ENCODE measurements at places on chromosomes 3 and 15.

GRCh38 chr3:32113981-32114545 lies 7.6 kb downstream of the GPD1L start:
- no peak for DNase-seq

GRCh38 chr3:12708584-12709192 lies 44.8 kb upstream of the RAF1 start:
- no peak for DNase-seq

DNA sequence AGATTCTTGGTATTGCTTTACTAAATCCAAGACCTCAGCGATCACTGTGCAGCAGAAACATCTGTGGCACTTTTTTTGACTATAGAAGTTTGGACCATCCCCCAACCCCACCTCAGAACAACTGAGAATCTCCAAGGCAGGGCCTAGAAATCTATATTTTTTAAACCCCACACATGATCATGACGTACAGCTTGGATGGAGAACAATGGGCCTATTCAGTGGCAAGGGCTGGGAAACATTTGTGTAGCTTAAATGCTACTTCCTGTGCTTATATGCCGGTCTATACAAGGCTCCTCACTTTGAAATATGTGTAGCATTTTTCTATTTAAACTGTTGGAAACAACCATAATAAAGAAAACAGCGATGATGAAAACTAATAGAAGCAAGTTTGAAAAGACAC lies 55.1 kb upstream of the SPRED1 start:
- DNase-seq: no peak

DNA sequence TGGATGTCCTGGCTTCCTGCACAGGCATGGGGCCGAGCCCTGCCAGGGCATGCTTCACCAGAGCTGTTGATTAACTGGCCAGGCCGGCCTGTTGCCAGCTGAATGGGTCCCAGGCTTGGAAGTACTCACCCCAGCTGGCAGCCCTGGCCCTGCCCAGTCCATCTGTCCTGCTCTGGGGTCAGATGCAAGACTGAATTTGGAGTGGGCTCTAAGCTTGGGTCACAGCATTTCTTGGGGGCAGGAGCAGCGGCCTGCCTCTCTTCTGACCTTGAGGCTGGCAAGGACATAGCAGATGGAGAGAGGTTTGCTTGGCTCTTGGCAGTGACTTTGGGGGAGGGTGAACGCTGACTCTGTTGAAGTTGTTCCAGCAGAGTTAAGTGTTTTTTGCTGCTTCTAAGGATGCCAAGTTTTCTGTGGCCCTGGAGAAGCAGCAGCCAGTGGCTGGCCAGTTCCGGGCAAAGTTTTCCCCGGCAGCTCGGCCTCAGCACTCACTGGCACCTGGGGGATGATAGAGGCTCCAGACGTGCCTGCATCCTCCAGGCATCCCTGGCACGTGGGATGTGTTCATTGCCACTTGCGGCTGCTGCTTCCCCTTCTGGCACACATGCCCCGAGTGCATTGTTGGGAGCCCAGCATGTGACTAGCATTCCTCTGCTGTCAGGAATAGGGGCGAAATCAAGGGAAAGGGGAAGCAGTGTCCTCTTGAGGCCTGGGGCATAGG lies 22.9 kb downstream of the PDIA5 start:
- DNase-seq: no peak

GRCh38 chr15:40850576-40851112 lies 6.8 kb downstream of the SPINT1 start:
- no peak for DNase-seq

Measured in NCI-H1417 treated with DMSO at 0.1 percent for 48 hours (cell line).